ENCODE measurements at places on chromosomes 2 and 18.

DNA sequence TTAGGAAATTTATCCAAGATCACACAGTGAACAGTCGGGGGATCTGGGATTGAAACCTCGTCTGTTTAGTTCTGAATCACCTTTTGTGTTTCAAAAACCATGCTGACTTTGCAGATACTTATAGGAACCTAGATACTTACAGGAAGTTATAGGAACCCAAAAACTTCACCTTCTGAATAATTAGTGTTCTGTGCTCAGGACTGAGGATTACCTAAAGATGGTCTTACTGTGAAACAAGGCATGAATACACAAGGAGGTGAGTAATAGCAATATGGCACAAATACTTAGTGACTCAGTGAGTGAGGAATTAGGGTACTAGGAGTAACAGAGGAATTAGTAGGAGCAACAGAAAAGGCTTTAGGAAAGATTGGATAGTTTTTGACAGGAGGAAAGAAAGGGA is 145.5 kb downstream of the LRATD1 start:
- no peak for DNase-seq

- no peak for DNase-seq
These were observed 161.1 kb downstream of the KCNH7 start for GRCh38 chr2:162677476-162677875.

DNA sequence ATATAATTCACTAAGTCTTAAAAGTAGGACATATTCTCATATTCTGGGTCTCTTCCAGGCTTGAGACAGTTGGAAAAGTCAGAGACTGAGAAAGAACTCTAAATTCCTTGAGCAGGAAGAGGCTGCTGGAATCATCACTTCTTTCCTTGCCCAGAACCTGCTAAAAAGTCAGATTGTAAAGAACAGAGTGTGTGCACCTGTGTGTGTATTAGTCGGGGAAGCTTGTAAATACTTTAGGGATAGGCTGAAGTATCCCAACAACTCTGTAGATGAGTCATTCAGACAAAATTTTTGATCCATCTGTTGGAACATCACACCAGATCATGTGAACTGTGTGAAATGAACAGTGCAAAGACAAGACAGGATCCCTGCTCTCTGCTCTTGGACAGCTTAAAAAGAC is 16.1 kb downstream of the GAREM1 start:
- no peak for DNase-seq

GRCh38 chr2:122643725-122644329 is 888.4 kb downstream of the TSN start:
- DNase-seq: no peak

GRCh38 chr18:26425148-26425531 is 123.2 kb downstream of the KCTD1 start:
- DNase-seq: no peak

DNA sequence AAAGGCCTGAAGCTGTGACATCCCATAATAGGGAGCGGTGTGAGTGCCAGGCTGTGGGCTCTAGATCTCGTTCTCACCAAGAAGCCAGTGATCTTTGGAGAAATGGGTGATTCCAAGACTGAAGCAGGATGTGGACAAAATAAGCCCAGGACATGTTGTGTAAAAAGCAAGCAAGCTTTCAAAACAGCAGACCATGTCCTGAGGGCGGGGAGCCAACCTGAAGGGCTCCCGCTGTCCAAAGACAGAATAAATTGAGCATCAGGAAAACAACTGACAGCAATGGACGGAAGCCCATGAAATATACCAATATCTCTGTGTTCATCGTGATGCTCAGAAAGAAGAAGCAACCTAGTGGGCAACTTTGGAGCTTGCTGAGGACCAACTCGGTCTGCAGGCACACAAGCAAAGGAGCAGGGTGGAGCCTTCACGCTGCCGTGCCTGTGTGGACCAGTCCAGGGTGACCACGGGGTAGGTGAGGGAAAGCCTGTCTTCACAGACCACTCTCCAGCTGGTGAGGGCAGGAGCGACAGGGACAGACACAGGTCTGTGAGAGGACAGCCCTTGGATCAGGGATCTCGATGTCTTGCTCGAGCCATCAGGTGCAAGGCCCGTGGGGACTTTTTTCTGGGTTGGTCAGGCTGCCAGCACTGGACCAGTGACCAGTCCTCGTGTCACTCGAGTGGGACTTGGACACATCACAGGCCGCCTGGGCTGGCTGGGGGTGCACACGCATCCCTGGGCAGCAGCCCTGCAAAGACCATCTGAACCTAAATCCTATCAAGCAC is 21.5 kb downstream of the MTERF4 start:
- DNase-seq: no peak

- peak; percentile 76 for DNase-seq
These were observed 19.1 kb downstream of the CAPG start for GRCh38 chr2:85390941-85391669.

DNA sequence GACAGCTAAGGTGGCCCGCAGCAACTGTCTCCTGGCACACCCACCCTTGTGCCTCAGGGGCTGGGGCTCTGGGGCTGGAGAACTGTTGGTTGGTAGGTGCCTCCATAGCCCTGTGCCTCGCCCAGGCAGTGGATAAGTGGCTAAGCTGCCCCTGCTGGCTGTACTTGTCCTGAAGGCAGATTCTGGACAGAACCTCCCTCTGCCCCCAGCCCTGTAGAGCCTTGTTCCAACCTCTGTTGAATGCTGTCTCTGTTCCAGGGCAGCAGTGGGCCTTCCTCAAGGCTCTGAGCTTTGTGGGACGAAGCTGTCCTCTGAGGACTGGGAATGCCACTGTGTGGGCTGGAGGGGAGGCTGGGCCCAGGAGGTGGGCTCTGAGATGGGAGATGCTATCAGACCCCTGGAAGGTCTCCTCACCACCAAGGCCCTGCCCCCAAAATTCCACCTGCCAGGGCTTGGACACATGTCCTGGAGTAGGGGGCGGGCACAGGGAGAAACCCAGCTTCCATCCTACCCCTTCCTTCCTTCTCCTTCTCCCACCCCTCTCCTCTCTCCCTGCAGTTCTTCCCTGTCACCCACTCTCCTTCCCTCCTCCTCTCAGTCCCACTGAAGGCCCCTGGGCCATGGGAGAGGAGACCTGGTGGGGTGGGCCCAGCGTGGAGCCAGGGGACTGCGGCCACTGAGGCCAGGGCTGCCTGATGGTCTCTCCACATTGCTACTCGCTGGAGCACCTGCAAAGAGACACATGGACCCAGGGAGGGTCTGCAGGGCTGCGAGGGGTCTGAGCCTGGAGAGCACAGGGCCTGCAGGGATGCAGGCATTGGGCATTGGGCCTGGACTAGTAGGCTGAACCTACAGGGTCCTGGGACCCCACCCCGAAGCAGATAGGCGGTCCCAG is 1.7 kb upstream of the PDCD1 start:
- DNase-seq: no peak

- DNase-seq: no peak
These were observed 5.6 kb downstream of the FOSL2 start for GRCh38 chr2:28398101-28398834.

- no peak for DNase-seq
These were observed 21.8 kb upstream of the GRB14 start for GRCh38 chr2:164642946-164643555.

GRCh38 chr18:77012806-77013541 is 119.6 kb downstream of the MBP start:
- no peak for DNase-seq

- DNase-seq: peak; percentile 33
These were observed 73.5 kb downstream of the LIMS1 start for GRCh38 chr2:108607706-108608301.
